H1 (cell line): ENCODE measurements at places on chromosomes 5 and 9. TPM values are rescaled to one million over a fixed set of nuclear protein-coding genes. Genes with fewer than 3 reads are reported as not detected.

Gene PCDHGA3
- total RNA-seq: 0.25 and 0.39 TPM in 2 replicates

GRCh38 chr9:125931211-125931610, 184.0 kb downstream of the PBX3 start:
- H3K36me3 ChIP-seq: peaks cover 8% of the 10 kb centered on the region
- H3K4me3 ChIP-seq: no peak overlapping the region
- H3K27me3 ChIP-seq: no peaks in the 10 kb centered on the region
- H3K4me1 ChIP-seq: peaks cover 8% of the 10 kb centered on the region; the same call in 1 of the 2 replicates

DNA sequence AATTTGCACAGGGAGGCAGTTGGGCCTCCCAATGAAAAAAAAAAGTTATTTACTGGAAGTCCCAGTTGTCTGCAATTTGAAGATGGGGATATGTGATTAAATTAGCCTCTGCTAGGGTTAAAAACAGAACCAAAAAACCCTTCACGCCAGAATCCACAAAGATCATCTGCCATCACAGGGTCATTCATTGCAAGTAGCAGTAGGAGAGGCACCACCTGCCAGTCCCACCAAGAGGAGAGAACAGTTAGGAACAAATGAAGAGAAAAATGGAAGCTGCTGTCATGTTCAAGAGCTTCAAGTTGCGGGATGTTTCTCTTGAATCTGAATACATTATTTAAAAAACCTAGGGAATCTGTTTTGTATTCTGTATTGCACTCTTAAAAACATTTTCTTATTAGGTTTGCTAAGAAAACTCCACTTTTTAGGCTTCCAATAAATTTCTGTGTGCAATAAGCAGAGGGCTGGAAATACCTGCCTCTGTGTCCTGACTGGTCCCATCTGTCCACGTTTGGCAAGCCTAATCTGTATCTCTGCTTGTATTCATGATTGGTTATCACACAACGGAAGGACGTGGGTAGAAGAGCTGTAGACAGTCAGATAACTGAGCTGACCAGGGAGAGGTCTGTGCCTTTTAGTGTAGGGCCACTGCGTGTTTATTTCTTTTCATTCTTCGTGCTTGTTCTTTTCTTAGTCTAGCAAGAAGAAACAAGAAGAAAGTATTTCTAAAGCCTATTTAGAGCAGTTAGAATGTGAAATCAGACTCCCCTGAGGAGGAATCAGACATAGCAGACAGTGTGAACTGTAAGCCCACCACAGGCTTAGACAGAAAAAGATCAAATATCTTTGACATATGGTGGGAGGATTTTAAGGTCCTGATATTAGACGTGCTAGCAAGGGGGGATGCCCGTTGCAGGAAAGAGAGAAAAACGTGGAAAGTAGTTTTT, 630.6 kb upstream of the SEMA6A start:
- no peak overlapping the region for H3K27ac ChIP-seq
- no peaks in the 10 kb centered on the region for H3K36me3 ChIP-seq
- DNase-seq: no peak
- H3K4me1 ChIP-seq: no peaks in the 10 kb centered on the region
- no peaks in the 10 kb centered on the region for H3K27me3 ChIP-seq

GRCh38 chr5:55055183-55055582, 31.1 kb downstream of the GZMK start:
- no peaks in the 10 kb centered on the region for H3K36me3 ChIP-seq
- no peak overlapping the region for H3K4me3 ChIP-seq
- no peaks in the 10 kb centered on the region for H3K27me3 ChIP-seq
- DNase-seq: no peak
- H3K27ac ChIP-seq: no peak overlapping the region

DNA sequence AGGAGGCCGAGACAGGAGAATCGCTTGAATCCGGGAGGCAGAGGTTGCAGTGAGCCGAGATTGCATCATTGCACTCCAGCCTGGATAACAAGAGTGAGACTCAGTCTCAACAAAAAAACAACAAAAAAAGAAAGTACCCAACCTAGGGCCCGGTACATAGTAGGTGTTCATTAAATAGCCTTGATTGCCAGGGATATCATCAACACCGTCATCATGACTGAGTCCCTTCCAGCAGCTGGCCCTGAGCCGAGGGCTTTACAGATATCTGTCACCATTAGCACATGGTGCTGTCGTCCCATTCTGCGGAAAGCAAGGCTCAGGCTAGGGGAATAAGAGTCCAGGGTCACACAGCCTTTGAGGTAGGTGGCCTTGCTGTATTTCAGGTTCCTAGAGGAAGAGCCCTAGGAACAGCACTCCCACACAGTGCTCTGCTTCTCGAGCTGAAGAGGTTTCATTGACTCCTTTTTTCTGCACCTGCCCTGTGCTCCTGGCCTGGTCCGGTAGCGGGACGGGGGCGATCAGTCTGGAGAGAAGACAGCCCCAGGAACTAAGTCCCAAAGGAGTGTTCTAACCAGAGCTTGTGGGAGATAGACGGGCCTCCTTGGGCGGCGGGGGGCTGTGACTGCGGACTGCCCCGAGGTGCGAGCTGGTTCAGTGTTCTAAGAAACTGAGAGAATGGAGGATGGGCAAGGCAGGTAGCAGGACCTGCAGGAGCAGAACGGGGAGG, 48.2 kb downstream of the CXXC5 start:
- no peak overlapping the region for H3K27ac ChIP-seq
- H3K4me1 ChIP-seq: peaks cover 48% of the 10 kb centered on the region
- H3K27me3 ChIP-seq: peaks cover 5% of the 10 kb centered on the region; the same call in 1 of the 2 replicates
- peak overlapping the region; percentile 28; the same call in 1 of the 2 replicates for H3K4me3 ChIP-seq
- no peaks in the 10 kb centered on the region for H3K36me3 ChIP-seq

GRCh38 chr5:177393206-177393765, 7.2 kb downstream of the PFN3 start:
- DNase-seq: no peak
- no peak overlapping the region for H3K27ac ChIP-seq
- H3K36me3 ChIP-seq: no peaks in the 10 kb centered on the region
- H3K27me3 ChIP-seq: no peaks in the 10 kb centered on the region
- H3K4me1 ChIP-seq: no peaks in the 10 kb centered on the region; the same call in 1 of the 2 replicates

DNA sequence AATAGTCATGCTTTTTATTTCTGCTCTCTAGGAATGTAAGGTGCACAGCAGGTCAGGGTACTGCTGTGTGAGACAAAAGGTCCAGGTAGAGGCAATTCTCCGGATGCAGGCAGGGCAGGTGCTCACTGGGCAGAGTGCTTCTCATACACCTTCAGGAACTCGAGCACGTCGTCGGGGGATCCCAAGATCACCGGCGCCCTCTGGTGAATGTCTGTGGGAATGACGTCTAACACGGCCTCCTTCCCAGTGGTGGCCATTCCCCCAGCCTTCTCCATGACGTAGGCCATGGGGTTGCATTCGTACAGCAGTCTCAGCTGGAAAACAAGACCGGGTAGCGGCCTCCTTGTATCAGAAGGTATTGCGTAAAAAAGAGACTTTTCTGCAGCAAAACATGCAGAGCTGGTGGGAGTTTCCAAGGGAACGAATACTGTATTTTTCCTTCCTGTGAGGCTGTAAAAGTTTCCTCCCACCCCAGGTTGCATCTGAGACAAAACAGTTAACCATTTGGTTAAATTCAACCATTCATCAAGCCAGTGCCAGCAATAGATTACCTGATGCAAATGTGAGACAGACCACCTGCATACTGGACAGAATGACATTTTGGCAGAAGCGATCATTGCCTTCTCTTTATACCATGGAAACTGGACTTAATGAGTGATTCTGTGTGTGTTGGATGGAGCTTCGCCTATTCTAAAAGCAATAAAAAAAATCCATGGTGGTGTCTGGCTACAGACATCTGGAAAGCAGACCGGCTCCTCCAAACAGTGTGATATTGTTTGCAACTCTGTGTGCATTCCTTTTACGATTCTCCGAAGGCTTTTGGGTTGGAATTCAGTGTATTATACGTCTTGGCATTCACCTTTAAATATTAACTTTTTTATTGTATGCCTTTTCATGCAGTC, 9.9 kb upstream of the FBP2 start:
- H3K36me3 ChIP-seq: no peaks in the 10 kb centered on the region
- H3K4me1 ChIP-seq: peaks cover 8% of the 10 kb centered on the region
- DNase-seq: peak; percentile 64

DNA sequence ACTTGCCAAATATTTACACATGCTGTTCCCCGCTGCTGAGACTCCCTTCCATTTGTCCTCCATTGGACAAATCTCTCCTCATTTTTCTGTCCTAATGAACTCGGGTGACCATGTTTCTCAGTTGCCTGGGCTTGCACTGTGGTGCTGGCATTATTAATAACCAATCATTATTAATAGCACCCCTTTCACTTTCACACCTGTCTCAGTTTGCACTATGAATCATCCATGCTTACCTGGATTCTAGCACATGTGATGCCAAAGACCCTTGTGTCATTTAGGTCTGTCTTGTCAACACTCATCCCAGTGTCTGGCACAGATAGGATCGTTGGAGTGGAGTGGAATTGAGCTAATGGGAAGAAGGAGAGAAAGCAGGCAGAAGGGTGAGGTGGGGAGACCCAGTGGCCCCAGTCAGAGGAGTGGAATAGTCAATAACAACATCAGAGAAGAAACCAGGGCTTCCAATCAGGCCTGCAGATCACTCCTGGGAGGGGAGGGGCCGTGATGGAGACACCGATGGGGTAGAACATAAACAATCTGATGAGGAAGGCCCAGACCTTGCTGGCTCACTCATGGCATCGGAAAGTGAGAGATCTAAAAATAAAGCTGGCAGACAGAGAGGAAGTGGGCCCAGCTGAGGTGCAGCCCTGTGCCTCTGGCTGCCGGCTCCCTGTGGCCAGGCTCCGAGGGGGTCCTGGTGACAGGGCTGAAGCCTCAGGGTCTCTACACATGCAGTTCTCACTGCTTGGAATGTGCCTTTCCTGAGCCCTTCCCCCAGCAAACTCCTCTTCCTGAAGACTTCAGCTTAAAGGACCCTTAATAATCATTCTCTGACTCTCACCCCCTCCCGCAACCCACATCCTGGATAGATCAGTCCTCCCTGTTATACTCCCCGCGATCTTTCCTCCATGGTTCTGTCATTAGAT, 33.5 kb upstream of the CRB2 start:
- H3K36me3 ChIP-seq: no peaks in the 10 kb centered on the region
- H3K27ac ChIP-seq: no peak overlapping the region
- no peak for DNase-seq
- H3K27me3 ChIP-seq: no peaks in the 10 kb centered on the region
- H3K4me1 ChIP-seq: peaks cover 7% of the 10 kb centered on the region

DNA sequence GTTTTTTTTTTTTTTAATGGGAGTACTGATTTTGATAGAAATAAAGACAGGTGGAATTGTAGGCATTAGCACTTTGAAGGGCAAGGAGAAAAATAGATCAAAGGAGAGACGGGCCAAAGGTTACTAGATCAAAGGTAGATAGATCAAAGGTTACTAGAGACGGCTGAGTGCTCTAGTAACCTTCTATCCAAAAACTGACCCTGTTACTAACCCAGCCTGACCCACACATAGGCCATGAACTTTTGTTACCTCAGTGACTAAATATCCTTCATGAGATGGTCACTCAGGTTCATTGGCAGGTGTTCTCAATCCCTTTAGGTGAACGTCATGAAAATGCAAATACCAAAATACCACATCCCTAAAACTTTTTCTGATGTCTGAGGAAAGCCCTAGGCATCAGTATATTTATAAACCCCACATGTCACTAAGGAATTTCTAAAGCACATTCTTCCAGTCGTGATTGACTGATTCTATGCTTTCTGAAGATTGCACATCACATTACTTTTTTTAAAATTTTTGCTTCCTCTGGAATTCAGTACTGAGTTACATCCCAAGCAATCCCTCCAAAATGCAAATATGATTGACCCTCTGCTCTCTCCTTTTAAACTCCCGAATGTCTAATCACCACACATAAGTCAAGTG, 772.7 kb downstream of the BRINP1 start:
- DNase-seq: no peak
- H3K27ac ChIP-seq: no peak overlapping the region
- no peak overlapping the region for H3K4me3 ChIP-seq
- no peaks in the 10 kb centered on the region for H3K27me3 ChIP-seq
- no peaks in the 10 kb centered on the region for H3K4me1 ChIP-seq

DNA sequence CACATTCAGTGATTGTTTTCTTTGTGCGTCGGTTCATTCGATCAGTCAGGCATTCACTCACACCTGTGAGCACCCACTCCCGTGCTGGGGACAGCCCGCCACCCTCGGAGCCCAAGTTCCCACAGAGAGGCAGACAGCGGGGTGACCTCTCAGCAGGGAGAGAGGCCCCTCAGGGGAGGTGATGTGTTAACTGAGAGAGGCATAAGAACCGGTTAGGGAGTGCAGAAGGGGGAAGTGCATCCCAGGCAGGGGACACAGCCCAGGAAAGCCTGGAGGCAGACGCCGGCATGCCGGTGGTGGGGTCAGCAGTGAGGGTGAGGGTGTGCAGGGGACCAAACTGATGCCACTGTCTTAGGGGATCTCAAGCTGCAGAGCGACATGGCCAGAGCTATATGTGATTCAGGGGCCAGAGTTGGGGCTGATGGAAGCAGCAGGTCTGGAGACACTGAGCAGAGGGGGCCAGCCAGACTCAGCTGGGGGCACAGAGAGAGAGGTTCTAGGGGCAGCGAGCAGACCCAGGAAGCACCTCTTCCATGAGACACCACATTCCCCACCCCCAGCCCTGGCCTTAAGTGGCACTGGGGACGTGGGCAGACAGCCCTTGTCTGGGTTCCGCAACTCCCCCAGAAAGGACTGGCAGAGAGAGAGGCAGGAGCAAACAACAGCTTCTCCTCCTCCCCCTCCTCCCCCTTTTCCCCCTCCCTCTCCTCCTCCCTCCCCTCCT, 35.9 kb downstream of the HK3 start:
- H3K27me3 ChIP-seq: no peaks in the 10 kb centered on the region
- no peak overlapping the region for H3K27ac ChIP-seq
- H3K4me3 ChIP-seq: peak overlapping the region; percentile 20
- DNase-seq: no peak

DNA sequence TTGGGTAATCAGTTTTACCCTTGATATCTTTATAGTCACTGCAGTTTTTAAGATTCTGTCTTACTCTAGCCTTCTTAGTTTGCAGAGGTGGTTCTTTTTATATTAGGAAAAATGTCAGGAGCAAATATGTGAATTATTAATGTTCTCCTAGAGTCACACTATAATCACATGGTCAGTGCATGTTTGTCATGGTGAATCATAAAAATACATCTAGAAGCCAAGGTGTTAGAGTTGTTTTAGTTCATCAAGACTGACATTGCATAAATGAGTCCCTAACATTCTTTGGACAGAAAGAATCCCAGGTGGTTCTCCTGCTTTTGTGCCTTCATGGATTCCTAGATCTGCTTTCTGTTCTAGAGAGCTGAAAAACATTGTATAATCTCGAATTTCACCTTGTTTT, 22.9 kb downstream of the ATG10 start:
- DNase-seq: no peak
- H3K36me3 ChIP-seq: no peaks in the 10 kb centered on the region; the same call in 1 of the 2 replicates
